ENCODE measurements at places on chromosomes 16 and 17. TPM values are rescaled to one million over a fixed set of nuclear protein-coding genes. Genes with fewer than 3 reads are reported as not detected.

Gene SLC9A5
- total RNA-seq = 0.33 TPM

Gene TBC1D3
- not detected for total RNA-seq

Gene DNAAF8
- 0.39 TPM for total RNA-seq

Gene PIMREG
- total RNA-seq = 10.8 TPM

Gene DECR2
- total RNA-seq = 14.5 TPM

Gene PPP1R27
- total RNA-seq = not detected

Gene FBXW10
- total RNA-seq = 0.11 TPM

Gene NACA2
- total RNA-seq = not detected

Gene FGF11
- total RNA-seq = 2.1 TPM

Gene QRICH2
- 3.8 TPM for total RNA-seq

Gene ADCY9
- 23.9 TPM for total RNA-seq

Data from placental epithelial cell (primary cell).